ENCODE measurements at places on chromosomes 16 and 17.

DNA sequence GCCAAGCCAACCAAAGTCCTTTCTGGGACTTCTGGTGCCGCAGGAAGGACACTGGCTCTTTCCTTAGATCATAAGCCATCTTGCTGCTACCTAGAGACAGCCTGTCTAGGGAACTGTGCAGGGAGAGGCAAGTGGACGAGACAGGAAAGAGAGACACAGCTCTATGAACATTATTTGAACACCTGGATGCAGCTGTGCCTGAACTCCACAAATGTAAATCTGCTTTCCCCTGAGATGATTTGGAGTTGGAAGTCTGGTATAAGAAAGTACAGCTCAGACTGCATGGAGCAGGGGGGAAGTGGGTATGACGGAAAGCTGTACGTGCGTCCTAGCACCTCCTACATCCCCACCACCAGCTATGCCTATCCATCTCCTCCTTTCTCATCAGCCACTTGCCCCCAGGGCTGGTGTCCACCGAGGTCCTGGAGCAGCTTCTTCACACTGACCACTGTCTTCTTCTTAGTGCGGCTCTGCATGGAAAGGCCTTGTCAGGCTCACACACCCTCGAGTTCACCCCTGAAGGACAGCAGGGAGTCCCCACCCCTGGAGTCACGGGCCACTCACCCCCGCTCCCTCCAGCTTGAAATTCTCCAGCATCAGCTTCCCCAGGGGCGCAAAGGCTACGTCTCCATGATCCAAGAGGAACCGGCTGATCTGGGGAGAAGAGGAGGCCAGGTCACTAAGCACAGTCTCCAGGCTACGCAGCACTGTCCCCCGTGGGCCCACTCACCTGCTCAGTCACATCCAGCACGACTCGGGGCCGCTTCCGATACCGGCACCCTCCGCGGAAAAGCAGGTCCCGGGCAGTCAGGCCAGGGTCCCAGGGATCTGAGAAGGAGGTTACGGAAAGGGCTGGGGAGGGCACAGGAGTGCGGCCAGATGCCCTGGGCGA is 3.9 kb downstream of the TAF1C start:
- no peak for DNase-seq

DNA sequence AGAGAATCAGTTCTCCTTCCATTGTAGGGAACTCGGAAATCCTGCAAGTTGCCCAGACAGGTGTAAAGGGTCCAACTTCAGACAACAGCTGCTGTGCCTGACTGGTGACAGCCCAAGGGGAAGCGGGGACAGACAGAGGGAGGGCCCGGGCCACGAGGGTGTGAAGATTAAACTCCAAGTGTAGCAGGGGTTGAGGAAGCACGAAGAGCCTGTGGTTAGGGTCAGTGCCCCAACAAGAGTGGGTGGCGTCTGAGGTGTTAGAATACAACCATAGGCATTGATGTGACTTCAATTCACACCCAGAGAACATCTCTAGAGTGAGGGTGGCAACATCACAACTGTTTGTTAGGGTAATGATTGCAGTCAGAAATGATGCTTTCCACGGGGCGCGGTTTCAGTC is 39.1 kb downstream of the ASPA start:
- no peak for DNase-seq

GRCh38 chr17:27218719-27219488 is 75.0 kb upstream of the WSB1 start:
- no peak for DNase-seq

- no peak for DNase-seq
Measured at GRCh38 chr17:38428112-38428642, at the start of gene ARHGAP23. Gene ARHGAP23 (plus strand): TSS chr17:38428464. CDS start chr17:38428486, 22 bp downstream.

DNA sequence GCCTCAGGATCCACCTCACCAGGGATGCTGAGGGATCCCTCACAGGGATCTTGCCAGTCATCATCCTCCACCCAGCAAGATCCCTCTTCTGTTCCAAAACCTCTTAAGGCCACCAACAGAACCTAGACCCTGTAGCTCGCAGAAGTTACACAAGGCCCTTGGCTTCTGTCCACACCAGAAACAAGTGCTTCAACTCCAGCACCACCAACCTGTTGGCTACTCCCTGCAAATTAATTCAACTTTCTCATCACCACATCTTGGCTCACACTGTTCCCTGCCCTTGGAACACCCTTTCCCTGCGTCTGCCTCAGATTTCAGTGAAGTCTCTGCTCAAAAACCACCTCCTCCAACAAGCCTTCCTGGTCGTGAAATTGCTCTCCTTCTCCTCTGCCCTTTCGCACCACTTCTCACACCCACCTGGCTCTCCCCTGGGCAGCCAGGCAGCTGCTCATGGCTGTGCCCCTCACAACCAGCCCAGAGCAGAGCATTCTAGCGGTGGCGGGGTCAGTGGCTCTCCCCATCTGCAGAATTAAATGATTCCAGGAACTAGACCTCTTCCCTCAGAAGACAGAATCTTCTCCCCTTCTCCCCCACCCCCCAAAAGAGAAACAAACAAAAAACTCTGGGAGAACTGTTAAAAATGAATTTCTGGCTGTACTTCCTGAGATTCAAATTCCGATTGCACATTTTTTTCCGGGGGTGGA is 1.8 kb downstream of the PLLP start:
- DNase-seq = peak; percentile 9

- no peak for DNase-seq
Measured at GRCh38 chr17:50204431-50204830, 3.0 kb upstream of the COL1A1 start.

DNA sequence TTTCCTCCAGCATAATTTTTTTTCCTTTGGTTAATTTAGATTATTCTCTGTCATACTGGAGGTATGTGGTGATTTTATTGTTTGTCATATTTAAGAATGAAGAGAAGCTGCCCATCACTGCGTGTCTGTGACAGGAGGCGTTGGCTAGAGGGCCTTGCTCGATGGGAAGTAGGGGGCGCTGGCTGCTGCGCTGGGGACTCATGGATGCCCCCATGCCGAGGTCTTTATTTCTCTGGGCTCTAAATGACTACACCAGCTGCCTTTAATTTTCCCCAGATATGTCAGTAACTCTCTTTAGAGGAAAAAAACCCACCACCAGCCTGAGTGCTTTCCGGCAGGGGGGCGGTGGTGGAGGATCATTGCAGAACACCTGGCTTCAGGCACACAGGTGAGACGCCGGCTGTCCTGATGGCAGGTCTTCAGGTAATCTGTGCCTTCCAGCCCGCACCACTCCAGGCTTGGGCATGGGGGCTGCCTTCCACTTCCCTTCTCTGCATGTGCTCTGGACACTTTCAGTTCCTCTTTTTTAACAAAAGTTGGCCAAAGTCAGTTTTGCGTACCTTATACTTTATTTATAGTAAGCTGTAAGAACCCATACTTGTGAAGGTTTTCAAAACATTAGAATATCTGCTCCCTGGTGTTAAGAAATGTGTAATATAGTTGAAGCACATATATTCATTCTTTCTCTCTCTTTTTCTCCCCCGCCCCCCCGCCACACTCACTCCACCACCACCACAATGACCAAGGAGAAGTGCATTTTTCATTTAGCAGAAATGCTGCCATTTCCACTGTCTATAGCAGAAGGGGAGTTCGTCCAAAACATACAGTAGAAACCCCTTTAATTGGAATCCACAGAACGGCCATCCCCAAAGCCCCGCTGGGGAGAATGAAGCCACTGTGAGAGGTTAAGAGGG is 192.7 kb downstream of the RPTOR start:
- DNase-seq = peak; percentile 33

DNA sequence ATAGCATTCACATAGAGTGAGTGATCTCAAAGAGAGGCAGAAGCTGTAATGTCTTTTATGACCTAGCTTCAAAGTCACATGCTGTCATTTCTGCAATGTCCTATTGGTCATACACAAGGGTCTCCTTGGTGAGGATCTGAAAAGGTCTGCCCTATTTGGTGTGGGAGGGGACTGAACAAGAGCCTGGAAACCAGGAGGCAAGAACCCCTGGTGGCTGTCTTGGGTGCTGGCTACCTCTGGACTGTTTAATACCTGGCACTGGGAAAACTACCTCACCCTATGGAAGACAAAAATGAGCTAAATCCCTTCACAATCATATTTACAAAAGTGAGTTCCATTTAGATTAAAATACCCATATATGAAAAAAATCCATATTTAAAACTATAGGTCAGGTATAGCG is 9.0 kb downstream of the KCTD13 start:
- DNase-seq = no peak

DNA sequence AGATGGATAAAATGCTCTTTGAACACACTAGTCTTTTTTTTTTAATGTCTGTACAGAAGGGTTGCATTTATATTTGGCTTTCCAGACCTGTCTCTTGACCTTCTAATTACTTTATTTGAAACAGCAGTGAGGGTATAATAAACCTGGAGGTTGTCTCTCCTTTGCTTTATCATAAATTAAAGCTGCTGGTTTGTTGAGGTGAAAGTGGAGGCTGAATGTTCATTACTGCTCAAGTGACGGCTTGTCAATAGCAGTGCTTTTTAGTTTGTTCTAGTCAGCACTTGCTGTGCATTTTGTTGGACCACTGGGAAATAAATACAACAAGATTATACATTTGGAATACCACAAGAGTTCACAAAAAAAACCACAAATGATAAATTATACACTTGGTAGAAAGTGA is 264.2 kb downstream of the IRX3 start:
- DNase-seq = no peak

GRCh38 chr17:73722165-73722564 is 77.9 kb upstream of the SDK2 start:
- no peak for DNase-seq

GRCh38 chr17:27958708-27959381 is 65.7 kb upstream of the LYRM9 start:
- no peak for DNase-seq

DNA sequence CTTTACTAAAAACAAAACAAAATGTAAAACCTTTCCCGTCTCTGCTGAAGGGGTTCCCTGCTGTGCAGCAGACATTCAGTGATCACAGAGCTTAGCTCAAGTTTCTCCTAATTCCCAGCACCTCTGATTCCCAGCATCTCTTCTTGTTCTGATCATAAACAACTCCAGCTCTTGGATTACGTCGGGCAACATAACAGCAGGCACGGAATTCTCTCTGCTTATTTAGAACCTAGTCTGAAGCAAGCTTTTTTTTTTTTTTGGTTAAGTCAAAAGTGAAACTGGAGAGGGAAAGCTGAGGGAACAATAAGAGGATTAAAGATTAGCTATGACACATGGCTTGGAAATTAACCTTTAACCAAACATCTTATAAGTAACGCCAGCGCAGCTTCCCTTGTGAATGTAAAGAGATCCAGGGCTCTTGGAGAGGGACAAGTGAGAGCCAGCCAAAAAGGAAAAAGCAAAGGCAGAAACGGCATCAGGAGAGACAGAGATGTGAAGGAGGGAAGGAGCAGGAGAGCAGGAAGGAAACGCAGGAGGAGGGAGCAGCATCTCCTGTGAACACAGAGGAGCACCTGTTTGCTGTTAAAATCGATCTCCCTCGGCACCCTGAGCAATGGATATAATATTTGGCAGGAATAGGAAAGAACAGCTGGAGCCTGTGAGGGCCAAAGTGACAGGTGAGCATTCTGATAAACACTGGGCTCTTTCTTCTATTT is at the start of gene BCO1:
BCO1 (plus strand) TSS at position 394 of the 716 bp plus-strand sequence; CDS start at position 614, 220 bp downstream.
- peak; percentile 67 for DNase-seq

DNA sequence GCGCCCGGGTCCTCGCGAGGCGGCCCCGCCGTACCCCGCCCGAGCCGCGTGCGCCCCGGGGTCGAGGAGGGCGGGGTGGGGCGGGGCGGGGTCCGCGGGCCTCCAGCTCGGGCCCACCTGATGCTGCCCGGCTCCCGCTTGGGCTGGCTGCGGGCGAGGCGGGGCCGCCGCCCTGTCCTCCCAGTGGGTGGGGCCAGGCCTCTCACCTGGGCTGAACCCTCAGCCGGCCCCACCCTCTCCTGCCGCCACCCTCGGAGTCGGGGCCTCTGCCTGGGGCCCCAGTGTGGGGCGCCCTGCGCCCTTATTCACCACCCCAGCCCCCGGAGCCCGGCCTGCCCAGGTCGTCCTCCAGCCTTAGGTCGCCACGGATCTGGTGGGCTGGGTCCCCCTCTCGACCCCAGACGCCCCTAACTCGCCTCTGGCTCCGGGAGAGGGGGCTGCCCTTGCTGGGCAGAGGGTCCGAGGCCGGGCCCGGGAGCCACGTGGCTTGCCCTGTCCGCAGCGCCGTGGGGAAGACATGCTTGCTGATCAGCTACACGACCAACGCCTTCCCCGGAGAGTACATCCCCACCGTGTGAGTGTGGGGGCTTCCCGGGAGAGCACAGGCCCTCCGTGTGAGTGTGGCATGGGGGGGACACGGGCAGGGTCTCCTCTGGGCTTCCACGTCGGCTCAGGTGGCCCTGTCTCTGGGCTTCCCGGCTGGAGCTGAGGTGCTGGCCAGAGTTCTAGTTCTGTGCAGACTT is 578 bp downstream of the RAC3 start:
- DNase-seq = peak; percentile 88

DNA sequence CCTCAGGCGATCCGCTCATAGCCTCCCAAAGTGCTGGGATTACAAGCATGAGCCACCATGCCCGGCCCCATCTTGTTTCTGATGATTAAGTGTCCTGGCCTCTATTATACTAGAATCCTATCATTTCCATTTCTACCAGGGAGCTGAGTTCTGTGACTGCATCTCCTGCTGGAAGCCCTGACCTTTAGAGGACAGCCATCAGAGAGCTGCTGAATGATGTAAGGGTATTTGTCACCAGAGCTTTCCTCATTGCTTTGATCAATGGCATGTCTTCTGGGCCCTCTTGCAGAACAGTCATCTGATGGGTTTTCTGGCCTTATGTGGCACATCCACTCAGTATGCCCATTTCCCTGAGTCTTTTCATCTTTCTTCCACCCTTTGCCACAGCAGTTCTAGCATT is 39.9 kb downstream of the PSMD12 start:
- DNase-seq = no peak

DNA sequence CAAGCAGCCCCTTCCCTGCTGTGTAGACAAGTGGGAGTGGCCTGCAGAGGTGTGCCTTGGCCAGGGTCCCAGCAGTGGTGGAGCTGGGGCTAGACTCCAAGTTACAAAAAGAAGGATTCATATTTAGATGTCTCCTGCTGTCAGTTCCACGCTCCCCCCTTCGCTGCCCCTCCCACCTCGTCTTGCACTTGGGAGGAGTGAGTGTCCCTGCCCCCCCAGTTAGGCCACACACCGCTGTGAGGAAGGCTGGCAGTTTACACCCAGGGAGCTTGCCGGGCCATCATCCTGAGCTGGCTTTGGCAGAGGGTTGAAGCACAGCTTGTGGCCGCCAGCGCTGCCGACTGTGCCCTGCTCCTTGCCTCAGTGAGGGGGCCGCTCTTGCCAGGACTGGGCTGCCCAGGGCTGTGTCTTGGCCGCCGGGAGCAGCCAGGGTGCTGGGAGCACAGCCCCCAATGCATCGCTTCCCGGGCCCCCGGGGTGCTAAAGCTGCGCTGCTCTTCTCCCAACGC is 44.3 kb downstream of the ELAC2 start:
- DNase-seq = no peak

- DNase-seq = no peak
Measured at GRCh38 chr16:588639-588888, 1.3 kb upstream of the RAB40C start.

GRCh38 chr17:12231355-12231682 is 210.6 kb downstream of the MAP2K4 start:
- no peak for DNase-seq
